Activated naive CD8-positive, alpha-beta T cell treated with anti-CD3 and anti-CD28 coated beads for 36 hours (primary cell): ENCODE measurements at places on chromosomes 16 and 17.
A peak's percentile ranks its signal among the peaks of the same experiment; 100 is the strongest.

DNA sequence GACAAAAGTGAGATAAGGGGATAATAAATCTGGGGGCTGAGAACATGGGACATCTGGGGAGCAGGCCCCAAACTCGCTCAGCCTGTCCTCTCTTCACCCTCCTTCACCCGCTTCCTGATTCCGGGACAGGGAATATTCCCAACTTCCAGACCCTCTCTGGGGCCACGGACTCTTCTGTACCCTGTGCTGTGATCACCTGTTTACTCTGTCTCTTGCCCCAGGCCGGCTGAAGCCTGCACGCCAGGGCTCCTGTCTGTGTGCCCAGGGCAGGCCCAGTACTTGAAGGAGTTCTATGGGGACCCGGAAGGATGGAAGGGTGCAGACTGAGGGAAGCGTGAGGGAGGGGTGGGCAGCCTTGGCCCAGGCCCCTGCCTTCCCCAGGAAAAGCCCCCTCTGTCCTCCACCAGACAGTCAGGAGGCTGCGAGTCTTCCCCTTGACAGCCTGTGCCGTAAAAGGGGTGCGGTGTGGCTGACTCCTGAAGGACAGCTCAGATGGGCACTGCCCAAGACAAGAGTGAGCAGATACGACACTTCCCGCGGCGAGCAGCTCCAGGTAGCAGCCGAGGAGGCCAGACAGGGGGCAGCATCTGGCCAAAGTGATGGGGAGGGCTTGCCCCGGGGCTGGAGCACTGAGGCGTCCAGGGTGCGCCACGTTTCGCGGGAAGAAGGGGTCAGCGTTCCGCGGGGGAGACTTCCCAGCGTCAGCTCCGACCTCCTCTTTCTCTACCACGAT, 1.0 kb upstream of the CCNF start:
- DNase-seq = no peak

DNA sequence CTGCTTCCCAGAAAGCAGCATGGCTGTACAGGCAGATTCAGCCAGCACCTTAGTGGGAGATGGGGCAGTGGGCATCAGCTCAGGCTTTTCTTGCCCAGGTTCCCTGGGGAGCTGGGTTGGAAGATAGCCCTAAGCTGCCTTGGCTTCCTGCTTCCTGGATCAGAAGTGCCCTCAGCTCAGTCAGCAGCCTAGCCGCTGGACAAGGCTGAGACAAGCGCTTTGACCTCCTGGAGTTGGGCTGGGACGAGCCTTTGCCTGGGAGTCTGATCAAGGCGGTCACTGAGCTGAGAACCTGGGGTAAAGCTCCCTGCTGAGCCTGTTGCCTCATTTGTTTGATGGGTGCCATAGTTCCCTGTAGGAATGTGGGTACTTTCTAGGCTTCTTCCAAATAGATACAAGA, 190.0 kb downstream of the RAB11FIP4 start:
- no peak for DNase-seq

- no peak for DNase-seq
These were observed 100.2 kb downstream of the WSCD1 start for GRCh38 chr17:6170349-6170748.

- no peak for DNase-seq
These were observed 11.5 kb downstream of the TRIM25 start for GRCh38 chr17:56902348-56902747.

DNA sequence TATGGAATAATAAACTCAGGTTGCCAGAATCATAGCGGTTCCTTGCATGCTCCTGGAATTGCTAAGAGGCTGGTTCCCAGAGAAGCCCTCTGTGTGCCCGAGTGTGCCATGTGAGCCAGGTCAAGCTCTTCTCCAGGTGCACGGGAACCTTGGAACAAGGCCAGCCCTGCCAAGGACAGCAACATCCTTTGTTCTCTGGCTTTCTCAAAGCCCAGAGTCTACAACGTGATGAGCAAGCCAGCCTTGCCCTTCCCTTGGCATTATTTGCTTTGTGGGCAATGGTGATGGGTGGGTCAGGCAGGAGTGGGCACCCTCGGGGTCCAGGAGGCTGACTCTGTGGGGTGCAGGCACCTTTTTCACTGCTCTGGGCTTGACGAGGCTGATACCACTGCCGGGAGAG, 14.2 kb upstream of the SEC14L1 start:
- DNase-seq = no peak

- no peak for DNase-seq
These were observed 61.2 kb downstream of the USP31 start for GRCh38 chr16:23088018-23088417.

GRCh38 chr16:84851192-84852127, 31.7 kb downstream of the CRISPLD2 start:
- no peak for DNase-seq

DNA sequence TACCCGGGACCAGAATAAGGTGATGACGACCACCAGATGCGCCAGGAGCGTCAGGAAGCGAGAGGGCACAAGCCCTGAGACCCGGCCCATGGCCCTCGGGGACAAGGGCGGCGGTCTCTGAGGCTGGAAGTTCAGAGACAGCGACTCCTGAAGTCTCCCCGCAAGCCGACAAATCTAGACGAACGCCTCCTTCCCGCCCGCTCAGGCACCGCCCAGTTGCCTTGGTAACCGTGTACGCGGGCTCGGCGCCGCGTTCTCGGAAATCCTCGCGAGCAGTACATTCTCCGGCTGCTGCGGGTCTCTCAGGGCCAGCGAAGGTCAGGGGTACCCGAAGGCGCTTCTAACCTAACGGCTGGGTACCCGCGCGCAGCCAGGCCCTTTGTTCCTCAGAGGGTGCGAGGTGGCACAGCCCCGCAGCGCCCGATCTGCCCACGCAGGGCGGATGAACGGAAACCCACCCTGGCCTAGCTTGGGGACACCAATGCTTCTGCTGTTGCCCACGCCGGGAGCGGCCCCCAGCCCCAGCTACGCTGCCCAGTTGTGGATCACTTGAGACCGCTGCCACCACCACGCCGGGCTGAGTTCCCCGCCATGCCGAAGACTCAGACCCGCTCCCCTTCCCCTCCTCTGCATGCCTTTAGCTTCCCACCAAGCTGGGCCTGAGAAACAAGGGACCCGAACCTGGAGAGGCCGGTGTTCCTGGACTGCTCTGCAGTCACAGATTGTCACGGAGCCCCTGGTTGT, at the start of gene TMEM107:
Gene TMEM107, minus strand, starts transcription at position 184 of the 744 bp plus-strand sequence. Its CDS starts 94 bp downstream, at position 90.
- peak; percentile 88 for DNase-seq

DNA sequence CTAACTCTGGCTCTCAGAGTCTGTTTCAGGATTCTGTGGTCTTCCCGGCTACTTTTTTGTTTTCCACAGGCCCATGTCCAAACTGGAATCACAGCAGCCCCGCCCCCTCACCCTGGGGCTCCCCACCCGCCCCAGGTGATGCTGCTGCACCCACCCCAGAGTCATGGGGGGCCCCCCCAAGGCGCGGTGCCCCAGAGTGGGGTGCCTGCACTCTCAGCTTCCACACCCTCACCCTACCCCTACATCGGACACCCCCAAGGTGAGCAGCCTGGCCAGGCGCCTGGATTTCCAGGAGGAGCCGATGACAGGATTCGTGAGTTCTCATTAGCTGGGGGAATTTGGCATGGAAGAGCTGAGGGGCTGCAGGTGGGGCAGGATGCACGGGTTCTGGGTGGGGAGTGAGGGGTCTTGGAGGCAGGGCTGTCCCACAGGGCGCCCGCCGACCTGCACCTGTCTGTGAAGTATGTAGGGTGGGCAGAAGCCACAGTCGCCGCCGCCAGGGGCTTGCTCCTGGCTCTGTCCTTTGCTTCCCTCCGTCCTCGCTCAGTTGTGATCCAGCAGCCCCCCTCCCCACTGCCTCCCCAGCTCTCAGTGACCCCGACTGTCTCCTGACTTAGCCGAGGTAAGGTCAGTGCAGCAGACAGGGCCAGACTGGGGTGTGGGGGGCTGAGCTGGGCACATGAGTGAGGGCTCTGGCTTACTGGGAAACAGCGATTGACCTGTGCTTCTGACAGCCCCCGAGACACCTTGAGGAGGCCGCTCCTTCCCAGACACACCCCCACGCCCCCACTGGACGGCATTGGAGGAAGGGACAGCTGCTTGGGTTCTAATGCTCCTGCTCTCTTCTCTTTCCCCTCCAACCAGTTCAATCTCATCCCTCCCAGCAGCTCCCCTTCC, 10.0 kb downstream of the TUFM start:
- no peak for DNase-seq

GRCh38 chr17:36534840-36535668, at the start of the genes MYO19 and PIGW:
TSS of gene MYO19 (minus strand) at chr17:36534868. CDS start at chr17:36532538, 2,330 bp downstream.
TSS of gene PIGW (plus strand) at chr17:36534987. CDS start at chr17:36537102, 2,115 bp downstream.
- DNase-seq = peak; percentile 92

GRCh38 chr16:9404811-9405210, 313.4 kb downstream of the HAPSTR1 start:
- DNase-seq = no peak

GRCh38 chr17:40459636-40460603, 16.7 kb downstream of the IGFBP4 start:
- DNase-seq = no peak

- DNase-seq = no peak
These were observed 8.6 kb upstream of the ANKFY1 start for GRCh38 chr17:4272213-4272971.

DNA sequence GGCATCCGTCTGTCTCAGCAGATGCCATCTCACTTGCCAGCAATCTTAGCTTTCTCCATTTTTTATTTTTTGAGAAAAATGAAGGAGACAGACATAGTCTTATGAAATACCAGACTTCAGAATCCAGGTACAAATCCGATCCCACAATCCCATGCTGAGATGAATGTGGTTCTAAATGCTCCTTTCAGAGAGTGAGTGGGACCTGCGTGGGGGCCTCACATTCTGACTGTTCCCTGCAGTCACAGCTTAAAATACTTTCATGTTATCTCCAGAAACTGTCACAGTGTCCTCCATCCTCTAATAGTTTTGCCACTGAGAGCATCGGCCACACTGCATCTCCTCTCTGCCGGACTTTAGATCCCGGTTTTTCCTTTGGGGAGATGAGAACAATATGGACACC, 34.9 kb upstream of the ENDOV start:
- no peak for DNase-seq

- no peak for DNase-seq
These were observed 130.7 kb downstream of the C16orf95 start for GRCh38 chr16:87186446-87186845.

DNA sequence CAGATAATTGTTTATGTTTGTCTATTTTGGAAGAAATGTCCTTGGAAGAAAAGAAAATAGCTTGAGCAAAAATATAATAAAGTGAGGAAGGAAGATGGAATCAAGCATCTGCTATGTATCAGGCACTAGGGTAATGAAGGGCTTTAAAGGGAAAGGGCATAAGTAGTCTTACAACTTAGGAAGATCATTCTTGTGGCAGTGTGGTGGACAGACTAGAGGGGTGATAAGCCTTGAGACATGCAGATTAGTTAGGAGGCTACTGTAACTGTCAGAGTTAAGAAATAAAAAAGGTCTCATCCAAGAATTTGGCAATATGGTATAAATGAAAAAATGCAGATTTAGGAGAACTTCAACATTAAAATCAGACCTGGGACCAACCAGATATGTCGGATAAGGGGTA, 14.9 kb downstream of the FAM222B start:
- DNase-seq = no peak

DNA sequence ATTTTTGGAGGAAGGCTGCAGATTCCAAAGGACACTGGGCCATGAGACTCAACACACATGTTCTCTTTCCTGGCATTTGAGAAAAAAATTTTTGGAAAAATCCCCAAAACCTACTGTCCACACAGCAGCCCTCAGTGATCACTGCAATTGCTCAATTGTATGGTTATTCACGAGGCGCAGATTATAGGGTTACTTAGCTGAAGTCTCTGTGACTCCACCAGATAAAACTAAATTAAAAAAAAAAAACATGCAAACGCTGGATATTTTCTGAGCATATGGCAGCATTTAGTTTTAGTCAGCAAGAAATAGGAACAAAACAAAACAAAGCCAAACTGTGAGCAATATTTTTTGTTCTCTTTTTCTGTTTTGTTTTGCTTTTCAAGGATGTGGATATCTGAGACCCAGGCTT, 83.8 kb upstream of the FAM20A start:
- no peak for DNase-seq

GRCh38 chr16:88045820-88046303, 94.6 kb downstream of the BANP start:
- DNase-seq = peak; percentile 10

- no peak for DNase-seq
These were observed 986 bp downstream of the SEBOX start for GRCh38 chr17:28363776-28364650.

DNA sequence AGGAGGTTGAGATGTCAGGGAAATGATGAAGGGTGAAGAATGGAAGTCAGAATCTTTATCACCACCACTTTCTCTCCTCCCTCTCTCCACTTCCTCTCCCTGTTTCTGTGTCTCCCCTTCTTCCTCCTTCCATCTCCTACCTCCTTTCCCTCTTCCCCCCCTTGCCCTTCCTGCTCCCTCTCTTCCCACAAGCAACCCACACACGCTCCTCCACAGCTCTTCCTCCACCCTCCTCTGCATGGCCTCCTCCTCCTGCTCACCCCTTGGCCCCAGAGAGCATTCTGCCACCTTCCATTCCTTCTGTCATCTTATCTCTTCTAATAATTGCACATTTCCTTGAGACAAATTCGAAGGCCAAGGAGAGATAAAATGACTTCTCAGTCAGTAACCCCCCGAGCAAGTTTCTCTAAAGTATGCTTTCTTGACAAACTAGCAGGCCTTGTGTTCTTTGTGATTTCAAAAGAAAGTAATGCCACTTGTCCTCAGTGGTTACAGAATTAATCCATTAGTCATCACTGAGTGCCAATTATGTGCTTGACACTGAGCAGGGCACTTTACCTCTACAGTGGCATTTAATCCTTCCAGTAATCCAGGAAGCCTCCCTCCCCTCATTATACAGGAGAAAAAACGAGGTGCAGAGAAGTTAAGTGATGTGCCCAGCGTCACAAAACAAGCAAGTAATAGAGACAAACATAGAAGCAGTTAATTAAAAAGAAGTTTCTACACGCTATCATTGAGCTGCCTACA, 72.3 kb upstream of the CCL1 start:
- no peak for DNase-seq

DNA sequence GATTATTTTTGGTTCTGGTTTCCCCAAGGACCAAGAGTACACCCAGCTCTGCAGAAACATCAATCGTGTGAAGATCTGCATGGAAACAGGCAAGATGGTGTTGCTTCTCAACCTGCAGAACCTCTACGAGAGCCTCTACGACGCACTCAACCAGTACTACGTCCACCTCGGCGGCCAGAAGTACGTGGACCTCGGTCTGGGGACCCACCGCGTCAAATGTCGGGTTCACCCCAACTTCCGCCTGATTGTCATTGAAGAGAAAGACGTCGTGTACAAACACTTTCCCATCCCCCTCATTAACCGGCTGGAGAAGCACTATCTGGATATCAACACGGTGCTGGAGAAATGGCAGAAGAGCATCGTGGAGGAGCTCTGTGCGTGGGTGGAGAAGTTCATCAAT, 67.4 kb upstream of the ENDOV start:
- DNase-seq = no peak
